ENCODE measurements at places on chromosomes 6 and 20.

DNA sequence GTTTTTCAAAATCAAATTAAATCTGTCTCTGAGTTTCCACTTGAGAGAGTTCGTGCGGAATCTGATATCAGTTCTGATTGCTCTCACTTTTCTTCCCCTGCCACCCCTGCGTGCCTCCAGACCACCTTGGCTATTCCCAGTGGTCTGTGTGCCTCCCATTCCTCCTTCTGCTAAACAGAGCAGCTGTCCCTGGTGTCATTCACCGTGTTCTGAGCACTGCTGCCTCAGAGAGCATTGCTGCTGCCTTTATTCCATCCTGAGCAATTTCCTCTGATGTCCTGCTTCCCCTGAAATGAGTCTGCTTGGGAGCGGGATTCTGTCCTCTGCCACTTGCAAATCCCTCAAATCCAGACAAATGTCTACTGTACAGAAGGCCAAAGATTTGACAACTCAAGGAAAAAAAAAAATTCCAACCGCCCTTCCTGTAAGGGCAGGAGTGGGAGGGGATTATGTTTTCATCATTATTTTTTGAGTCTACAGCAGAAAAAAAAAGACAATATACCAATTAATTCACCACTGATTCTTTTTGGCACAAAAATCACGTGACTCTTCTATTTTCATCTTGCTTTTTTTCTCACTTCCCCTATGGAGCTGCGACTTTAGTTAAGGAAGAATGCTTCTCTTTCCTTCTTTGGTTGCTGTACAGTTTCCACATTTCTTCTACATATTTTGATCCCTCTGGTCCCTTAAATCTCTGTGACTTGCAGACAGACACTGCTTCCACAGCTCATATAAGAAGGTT lies 833.0 kb downstream of the EPHA7 start:
- DNase-seq, result no peak

DNA sequence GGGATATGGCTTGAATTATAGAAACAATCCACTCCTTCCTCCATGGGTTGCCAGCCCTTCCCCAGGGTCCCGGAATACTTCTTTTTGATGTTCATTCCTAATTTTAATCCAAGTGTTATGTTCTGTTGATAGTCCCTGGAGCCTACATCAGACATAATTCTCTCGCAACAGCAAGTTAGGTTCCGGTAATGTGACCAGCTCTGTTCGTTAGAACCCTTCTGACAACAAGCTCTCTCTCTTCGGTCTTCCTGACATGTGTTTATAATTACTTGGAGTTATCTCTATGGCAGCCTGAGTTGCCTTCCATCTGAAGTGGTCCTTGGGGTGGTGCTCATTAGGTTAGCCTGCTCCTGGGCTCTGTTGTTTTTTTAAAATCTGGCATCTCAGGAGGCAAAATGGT lies 506.9 kb upstream of the JARID2 start:
- DNase-seq, result no peak

GRCh38 chr20:33281550-33282146 lies 1.4 kb upstream of the BPIFB1 start:
- DNase-seq, result no peak

DNA sequence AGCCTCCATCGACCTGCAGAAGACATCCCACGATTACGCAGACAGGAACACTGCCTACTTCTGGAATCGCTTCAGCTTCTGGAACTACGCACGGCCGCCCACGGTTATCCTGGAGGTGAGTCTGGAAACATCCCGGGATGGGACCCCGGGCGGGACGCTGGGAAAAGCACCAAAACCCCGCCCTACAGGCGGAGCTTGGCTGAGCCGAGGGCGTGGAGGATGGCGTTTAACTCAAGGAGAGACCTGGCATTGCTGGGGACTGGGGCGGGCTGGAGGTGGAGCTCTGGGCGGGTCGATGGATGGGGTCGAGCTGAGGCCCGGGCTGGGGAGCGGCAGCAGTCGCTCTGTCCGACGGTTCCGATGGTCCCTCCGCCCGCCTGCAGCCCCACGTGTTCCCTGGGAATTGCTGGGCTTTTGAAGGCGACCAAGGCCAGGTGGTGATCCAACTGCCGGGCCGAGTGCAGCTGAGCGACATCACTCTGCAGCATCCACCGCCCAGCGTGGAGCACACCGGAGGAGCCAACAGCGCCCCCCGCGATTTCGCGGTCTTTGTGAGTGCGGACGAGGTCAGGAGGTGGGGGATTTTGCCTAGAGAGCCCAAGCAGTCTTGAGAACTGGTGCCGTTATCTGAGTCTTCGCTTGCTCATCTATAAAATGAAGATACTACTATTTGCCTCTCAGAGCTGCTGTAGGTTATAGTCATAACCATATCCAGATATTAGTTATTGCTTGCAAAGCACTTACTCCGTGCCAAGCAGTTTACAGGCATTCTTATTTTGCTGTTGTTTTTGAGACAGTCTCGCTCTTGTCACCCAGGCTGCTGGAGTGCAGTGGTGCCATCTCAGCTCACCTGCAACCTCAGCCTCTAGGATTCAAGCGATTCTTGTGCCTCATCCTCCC lies 3.8 kb downstream of the SPAG4 start:
- DNase-seq, result peak; percentile 55

DNA sequence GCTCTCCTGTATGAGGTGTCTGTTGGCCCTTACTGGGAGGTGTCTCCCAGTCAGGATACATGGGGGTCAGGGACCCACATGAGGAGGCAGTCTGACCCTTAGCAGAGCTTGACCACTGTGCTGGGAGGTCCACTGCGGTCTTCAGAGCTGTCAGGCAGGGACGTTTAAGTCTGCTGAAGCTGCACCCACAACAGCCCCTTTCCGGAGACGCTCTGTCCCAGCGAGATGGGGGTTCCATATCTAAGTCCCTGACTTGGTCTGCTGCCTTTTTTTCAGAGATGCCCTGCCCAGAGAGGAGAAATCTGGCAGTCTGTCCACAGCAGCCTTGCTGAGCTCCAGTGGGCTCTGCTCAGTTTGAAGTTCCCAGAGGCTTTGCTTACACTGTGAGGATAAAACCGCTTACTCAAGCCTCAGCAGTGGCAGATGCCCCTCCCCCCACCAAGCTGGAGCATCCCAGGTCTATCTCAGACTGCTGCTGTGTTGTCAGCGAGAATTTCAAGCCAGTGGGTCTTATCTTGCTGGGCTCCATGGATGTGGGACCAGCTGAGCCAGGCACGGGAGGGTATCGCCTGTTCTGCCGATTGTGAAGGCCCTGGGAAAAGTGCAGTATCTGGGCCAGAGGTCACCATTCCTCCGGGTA lies 36.3 kb upstream of the IBTK start:
- no peak for DNase-seq

DNA sequence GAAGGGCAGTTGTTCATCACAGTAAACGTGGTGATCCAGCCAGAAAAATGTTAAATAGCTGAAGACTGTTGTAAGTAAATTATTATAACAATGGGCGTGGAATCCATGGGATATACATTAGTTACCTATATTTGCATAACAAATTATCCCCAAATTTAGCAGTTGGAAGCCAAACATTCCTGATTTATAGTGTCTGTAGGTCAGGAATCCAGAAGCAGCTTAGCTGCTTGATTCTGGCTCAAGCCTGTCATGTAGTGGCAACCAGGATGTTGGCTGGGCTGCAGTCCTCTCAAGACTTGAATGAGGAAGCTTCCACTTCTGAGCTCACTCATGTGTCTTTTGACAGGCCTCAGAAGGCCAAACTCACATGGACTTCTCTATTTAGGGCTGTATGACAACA lies 6.9 kb upstream of the ADGRB3 start:
- no peak for DNase-seq

- no peak for DNase-seq
Observed at GRCh38 chr6:99016355-99016754, 68.6 kb upstream of the FBXL4 start.

DNA sequence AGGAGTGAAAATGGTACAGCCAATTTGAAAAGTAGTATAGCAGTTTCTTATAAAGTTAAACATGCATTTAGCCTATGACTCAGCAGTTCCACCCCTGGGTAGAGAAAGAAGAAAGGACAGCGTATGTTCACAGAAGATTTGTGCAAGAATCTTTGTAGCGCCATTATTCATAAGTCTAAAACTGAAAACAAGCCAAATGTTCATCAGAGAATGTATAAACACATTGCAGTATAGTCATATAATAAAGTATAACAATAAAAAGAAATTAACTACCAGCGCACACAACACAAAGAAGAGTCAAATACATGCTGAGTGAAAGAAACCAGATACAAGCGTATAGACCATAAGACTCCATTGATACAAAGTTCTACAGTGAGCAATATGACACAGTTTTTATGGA lies 294.0 kb downstream of the SAMD5 start:
- DNase-seq, result no peak

DNA sequence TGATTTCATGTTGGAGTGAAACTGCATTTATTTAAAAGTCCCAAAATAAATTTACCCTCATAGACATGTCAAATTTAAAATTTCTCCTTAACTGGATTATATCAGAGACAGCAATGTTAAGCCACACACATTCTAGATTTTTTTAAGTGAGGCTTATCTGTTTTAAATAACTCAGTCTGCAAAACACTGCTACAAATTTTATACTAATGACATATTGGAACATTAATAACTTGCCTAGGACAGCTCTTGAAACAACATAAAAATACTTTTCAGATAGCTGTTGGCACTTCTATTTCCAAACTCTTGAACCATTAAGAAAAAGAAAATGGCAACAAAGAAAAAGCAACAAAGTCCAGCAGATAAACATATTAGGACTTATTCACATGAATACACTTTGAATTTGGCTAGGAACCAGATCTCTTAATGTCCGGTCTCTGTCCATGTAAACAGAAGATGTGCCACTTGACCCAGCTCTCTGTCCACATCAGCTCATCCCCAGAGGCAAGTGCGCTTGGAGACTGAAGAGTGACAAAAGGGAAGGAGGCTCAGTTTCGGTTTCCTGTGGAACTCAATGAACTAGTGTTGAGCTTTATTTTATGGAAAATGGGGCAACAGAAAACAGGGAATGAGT lies 219.3 kb upstream of the THBS2 start:
- DNase-seq, result no peak

GRCh38 chr6:4986999-4987398 lies 16.8 kb downstream of the RPP40 start:
- DNase-seq, result no peak

GRCh38 chr20:50711113-50711825 lies 19.9 kb upstream of the RIPOR3 start:
- DNase-seq, result no peak

DNA sequence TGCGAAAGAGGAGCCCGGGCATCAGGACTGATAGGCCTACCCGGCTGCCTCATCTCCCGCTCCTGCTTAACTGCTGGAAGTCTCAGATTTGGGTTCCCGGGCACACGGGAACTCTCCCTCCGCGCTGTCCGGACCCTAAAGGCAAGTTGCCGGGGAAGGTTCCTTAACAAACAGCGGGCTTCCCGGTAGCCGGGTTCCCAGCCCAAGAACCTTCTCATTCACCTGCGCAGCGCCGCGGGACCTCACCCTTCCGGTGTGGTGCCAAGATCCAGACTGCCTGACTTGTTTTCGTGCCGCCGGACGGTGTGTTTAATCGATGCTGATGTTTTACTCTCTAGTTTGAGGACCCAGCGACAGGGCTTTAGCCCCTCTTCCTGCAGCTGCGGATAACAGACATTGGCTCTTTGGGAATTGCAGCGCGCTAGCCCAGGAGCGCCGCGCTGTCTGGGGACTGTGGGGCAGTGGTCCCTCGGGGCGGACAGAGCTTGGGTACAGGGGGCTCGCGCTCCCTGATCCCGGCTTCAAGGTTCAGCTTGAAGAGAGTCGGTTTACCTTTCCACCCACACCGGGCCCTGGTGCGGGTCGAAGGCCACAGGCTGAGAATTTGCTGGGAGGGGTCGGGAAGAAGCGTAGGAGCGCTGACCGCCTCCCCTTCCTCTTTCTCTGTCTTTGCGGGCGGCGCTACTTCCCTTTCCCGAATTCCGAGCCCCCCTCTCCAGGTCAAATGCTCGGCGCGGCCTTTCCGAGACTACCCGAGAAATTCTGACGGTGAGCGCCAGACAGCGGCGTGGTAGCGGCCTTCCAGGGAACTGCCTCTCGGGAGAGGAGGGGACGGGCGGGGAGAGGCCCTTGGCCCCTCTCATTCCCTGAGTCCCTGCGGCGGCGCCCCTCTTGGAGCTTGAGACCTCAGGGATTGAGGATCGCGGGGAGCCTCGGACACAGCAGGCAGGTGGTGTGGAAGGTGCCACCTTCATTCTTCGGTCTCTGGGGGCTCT lies 17.2 kb downstream of the ABT1 start:
- DNase-seq, result no peak

DNA sequence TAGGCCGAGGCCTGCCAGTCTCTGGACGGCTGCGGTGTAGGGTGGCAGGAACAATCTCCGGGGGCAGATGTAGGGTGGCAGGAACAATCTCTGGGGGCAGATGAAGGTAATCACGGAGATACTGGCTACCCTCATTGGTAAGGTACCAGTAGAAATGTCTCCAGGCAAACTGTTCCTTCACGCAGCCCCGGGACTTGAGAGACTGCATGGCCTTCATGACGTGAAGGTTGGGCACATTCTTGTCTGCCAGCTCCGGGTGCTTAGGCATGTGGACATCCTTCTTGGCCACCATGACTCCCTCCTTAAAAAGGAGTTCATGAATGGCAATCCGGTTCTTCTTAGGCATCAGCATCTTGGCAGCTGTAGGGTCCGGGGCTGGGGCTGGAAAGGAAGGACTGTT lies 6.1 kb downstream of the FAM110A start:
- no peak for DNase-seq

- no peak for DNase-seq
Observed at GRCh38 chr6:34924831-34925625, 36.0 kb downstream of the ANKS1A start.

DNA sequence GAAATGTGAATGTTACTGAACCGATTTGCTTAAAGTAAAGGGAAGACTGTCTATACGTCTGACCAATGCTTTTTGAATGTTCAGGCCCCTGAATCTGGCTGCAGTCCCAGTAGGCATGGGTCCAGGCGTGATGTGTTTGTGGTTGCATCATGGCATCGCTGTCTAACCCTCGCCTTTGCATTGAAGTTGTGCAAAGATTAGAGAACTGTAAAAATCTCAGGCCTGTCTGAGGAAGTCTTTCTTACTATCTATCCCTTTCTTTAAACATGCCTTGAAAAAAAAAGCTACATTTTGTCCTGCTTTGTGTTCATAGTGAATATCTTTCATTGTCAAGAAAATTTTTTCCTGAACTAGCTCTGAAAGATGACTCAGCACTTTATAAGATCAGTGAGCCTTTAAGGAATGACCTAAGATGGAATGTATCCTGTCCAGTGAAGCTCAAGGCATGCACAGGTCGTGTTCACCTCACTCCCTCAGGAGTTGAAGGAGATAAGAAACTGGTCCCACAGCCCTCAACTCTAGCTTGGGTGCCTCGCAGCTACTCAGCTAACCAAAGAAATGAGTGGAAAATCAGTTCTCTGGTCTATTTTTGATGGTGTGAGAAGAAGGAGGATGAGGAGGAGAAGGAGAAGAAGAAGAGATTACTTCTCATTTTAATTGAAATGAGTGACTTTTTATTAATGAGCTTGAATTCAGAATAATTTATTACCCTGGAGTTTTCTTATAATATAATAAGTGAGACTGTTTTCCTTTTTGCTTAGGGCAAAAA lies 48.6 kb downstream of the TPD52L1 start:
- peak; percentile 36 for DNase-seq
